ENCODE measurements at places on chromosomes 2 and 18.
A peak's percentile ranks its signal among the peaks of the same experiment; 100 is the strongest.

DNA sequence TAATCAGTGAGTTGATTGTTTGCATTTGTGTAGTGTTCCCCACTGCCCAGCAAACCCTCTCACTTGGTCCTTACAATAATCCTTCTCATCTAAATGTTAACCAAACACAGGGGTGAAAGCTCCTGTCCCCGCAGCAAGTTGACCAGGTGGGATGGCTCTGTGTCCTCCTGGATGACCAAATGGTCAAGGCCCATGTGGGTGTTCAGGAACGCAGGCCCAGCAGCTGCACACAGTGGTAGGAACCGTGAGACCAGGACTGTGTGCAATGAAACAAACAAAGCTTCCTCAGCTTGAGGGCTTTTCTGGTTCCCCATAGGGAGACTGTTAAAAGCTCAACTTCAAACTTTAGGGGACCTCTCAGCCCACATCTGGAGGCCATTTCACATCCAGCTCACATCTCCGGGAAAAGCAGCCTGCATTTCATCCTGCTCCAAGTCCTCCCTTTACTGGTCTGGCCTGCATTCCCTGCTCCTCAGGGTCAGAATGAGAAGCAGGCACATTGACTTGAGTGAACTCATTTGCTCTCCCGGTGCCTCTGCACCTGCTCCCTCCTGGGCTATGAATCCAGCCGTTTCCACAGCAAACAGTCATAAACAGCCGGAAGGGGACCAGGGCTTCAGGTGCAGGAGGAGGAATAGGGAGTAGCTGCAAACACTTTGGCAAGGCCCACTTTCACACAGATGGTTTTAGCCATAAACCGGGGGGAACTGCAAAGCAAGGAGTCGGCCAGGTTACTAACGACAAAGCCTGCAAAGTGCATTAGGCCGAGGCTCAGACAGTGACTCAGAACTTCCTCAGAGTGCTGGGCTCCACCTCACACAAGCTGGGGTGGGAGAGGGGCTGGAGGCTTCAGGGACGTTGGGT, 144.7 kb downstream of the CAPN13 start:
- peak; percentile 93 for DNase-seq

DNA sequence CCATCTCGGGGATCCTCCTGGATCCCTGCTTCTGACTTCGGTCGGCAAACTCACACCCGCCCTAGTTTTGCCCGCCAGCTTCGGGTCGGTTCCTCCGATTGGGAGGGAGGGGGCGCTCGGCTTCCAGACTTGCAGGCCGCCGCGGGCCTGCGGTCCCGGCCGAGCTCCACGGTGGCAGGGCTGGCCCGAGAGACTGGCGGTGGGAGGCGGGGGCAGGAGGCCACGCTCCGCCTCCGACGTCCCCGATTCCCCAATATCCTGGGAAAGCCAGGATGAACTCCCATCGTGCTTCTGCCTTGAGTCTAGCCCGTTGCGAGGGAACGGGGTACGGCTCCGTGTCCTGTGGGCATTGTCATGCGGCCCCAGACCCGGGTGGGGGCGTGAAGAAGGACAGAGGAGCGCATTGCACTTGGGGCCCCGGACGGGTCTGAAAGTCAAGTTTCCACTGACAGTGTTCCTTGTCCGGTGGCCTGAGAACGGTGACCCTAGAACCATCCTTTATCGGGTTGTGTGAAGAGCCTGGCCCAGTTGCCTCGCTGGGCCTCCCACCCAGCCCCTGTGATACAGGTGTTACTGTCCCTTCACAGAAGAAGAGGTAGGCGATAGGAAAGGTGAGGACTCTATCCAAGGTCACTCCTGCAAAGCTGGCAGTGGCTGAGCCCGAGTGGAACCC, 2.4 kb upstream of the INHBB start:
- peak; percentile 95 for DNase-seq

DNA sequence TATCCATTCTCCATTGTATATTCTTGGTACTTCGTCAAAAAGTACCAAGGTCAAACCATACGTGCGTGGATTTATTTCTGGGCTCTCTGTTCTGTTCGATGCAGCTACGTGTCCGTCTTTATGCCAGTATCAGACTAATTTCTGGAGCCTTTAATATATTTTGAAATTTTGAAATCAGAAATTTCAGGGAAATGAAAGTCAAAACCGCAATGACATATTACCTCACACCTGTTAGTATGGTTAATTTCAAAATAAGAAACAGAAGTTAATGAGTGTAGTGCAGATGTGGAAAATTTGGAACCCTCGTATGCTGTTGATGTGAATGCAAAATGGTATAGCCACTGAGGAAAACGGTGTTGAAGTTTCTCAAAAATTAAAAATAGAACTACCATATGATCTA, 156.1 kb upstream of the TRIB2 start:
- no peak for DNase-seq

- DNase-seq = no peak
Measured at GRCh38 chr2:99777656-99778290, 288.0 kb upstream of the REV1 start.

GRCh38 chr18:42578792-42579191, 536.7 kb downstream of the RIT2 start:
- no peak for DNase-seq

DNA sequence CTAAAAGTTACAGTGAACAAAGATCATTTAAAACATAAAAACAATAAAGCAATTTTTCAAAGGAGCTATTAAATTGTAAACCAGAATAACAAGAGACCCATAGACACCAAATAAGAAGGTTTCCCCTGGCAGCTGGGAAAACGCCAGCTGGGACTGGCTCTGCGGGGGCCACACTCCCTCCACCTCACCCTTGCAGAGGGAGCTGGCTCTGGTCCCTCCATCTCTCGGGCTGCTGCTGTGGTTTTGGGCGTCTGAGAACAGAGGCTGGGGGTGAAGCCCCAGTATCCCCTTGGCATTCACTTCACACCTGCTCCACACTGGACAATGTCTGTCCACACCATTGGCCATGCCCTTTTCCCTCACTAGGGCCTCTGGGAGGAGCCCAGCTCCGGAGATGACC, 62.1 kb upstream of the OTOS start:
- DNase-seq = no peak

DNA sequence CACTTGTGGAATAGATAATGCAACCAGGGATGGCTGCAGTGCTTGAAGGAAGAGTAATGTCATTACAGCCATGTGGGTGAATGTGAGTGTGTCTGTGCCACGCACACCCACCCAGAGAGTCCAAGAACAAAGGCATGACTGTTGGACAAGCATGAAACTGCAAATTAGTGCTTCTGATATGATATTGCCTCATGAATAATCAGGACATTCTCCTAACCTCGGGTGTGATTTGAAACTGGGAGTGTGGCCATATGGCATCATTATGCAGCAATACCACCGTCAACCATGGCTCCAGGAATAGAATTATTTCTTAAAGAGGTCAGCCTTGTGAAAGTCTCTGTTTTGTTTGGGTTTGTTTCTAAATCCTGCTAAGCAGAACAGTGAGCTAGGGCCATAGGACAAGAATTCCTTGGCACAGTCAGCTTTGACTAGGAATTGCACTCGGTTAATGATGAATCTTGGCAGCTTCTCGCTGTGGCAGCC, 678.0 kb upstream of the RAB6C start:
- DNase-seq = no peak

DNA sequence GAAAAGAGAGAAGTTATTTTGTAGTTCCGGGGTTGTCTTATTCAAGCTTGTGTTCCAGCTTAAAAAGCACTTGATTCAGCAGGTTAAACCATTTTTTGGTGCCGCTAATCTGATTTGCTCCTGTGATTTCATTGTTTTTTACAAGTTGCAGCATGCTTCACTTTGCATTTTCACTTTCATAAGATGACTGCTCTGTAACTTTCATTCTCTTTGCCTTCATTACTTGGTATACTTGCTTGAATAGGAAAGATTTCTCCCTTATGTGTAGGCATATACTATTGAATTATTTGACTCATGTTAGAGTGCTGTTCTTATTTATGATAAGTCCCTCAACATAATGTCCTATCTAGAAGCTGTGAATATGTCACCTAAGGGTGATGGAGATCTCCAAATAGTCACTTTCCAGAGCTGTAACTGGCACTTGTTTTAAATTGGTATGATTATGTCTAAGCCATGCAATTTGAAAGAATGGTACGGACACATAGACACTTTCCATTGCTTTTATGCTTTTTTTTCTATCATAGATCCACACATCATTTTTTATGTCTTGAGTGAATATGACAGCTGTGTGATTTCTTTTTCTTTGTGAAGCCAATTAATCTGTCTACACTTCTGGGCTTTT, 254.5 kb downstream of the DSEL start:
- no peak for DNase-seq

DNA sequence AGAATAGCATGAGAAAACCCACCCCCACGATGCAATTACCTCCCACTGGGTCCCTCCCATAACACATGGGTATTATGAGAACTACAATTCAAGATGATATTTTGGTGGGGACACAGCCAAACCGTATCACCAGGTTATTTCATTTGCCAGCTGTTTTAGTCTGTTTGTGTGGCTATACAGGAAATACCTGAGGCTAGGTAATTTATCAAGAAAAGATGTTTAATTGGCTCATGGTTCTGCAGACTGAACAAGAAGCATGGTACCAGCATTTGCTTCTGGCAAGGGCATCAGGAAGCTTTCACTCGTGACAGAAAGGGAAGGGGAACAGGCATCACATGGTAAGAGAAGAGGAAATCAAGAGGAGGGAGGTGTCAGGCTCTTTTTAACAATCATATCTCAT, 329.2 kb downstream of the GULP1 start:
- DNase-seq = no peak

DNA sequence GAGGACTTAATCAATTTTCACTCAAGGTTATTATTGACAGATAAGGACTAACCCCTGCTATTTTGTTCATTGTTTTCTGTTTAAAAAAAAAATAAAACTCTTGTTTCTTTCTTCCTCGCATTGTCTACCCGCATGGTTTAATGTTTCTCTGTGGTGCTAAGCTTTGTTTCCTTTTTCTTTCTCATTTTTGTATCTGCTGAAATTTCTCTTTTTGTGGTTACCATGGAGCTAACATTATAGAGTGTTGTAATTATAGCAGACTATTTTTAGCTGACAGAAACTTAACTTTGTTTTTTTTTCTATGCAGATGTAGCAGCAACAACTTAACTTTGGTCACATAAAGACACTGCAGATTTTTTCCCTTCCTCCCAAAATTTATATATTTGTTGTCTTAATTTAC, 43.1 kb upstream of the CHN1 start:
- no peak for DNase-seq

DNA sequence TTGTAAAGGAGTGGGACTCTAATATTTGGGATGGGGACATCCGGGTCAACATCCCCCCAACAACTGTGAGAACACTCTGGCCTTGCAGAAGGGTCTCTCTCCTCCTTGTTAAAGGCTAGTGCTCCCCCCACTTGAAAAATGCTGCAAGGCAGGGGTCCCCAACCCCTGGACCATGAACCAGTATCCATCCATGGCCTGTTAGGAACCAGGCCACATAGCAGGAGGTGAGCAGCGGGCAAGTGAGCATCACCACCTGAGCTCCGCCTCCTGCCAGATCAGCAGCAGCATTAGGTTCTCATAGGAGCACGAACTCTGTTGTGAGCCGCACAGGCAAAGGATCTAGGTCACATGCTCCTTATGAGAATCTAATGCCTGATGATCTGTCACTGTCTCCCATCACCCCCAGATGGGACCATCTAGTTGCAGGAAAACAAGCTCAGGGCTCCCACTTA, 243.9 kb upstream of the ID2 start:
- no peak for DNase-seq

DNA sequence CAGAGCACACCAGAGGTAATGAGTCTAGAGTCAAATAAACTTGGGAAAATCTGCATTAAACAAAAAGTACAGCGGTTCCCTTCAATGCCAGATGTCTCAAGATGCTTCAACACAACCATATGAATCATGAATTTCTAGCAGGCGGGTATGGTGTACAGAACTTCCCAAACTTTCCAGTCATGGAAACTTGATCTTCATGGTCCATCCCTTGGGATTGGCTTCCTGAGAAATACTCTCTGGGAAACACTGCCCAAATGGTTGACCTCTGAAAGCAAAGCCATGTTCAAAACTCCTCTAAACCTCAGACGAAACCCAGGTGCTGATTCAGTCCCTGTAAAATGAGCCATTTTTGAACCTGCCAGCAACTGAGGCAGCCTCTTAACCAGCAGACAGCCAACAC, 16.4 kb upstream of the TMEM247 start:
- no peak for DNase-seq

GRCh38 chr2:221145396-221145795, 426.7 kb downstream of the EPHA4 start:
- no peak for DNase-seq

DNA sequence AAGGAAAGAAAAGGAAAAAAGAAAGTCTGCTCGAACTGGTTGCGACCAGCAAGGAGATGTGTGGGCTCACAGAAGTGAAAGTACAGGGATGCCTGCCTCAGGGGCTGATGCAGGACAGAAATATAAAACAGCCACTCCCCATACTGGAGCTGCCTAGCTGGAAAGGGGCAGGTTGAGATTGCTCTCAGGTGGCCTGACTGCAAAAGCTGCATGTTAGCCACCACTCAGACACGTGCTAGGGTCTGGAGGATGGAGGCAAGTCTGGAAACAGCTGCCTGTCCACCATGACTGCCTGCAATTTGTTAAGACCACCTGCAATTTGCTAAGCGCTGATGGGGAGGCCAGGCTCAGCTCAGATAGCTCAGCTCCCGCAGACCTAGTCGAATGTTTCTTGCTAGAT, 17.9 kb downstream of the B3GNT7 start:
- DNase-seq = no peak

- no peak for DNase-seq
Measured at GRCh38 chr2:98839292-98839691, 96.7 kb downstream of the CRACDL start.

- no peak for DNase-seq
Measured at GRCh38 chr18:1394966-1395365, 490.3 kb downstream of the ADCYAP1 start.

GRCh38 chr2:237152361-237152760, 66.7 kb downstream of the COPS8 start:
- no peak for DNase-seq

GRCh38 chr2:181262782-181263181, 194.4 kb upstream of the ITGA4 start:
- DNase-seq = no peak

- DNase-seq = no peak
Measured at GRCh38 chr18:21057112-21057511, 54.5 kb downstream of the ROCK1 start.

DNA sequence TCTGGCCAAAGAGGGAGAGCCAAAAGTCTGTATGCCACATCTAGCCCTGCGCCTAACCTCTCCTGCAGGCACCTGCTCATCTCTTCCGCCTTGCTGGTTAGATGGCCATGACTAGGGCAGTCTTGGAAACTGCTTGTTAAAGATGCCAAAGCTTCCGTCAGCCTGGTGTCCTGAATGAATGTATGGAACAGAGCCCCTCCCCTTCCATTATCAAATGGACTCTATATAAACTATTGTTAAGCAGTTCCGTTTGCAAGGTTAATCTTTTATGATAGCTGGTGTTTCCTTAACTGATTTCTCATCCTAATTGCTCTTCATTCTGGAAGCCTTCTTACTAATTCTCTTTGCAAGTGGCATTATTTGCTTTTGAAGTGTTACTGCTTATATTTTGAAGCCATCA, 87.1 kb downstream of the ATP9B start:
- no peak for DNase-seq

GRCh38 chr2:118577202-118577601, 270.2 kb downstream of the EN1 start:
- no peak for DNase-seq

All from DMS53 (cell line).